Glomerular endothelial cell (primary cell): ENCODE measurements at places on chromosomes 16 and 17.
A peak's percentile ranks its signal among the peaks of the same experiment; 100 is the strongest.

- DNase-seq = peak; percentile 25
Observed at GRCh38 chr16:20774703-20775362, 11.0 kb downstream of the ACSM3 start.

GRCh38 chr17:67160791-67161190 lies 84.2 kb downstream of the HELZ start:
- DNase-seq = no peak

DNA sequence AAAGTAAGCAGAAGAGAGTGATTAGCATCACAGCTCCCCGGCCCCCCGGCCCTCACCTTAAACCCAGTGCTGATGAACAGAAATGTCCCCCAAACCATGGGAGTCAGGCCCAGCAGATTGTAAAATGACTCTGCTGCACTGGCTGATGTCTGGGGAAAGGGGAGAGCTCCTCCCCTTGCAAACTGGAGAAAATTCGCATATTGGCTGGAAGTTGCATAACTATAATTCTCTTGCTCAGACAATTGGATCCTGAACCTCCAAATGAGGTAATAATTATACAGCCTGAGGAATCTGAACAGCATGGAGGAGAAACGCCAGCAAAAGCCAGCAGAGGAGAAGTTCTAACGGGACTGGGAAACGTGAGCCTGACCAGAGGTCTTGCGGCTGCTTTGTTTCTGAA lies 109.7 kb downstream of the C16orf95 start:
- no peak for DNase-seq

- no peak for DNase-seq
Observed at GRCh38 chr17:80773243-80773991, 218.2 kb upstream of the CHMP6 start.

DNA sequence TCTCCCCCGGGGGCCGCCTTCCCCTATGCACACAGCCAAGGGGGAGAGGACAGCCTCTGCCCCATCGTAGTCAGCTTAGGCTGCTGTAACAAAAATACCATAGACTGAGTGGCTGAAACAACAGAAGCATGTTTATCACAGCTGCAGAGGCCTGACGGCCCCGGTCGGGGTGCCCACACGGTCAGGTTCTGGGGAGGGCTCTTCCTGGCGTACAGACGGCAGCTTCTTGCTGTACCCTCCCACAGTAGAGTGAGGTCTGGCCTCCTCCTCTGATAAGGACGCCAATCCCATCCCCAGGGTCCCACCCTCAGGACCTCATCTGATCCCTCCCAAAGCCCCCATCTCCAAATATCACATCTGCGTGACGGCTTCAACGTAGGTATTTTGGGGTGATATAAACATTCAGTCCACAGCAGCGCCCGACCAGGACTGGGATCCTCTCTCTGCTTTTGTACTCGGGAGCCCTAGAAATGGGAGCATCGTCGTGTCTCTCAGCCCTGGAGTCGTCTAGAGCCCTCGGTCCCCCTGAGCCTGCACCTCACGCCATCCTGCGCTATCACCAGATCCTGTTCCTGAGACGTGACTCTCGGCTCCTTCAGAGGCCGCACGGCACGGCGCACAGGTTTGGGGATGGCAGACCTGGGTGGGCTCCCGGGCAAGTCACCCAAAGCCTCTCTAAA lies 67.8 kb downstream of the RPH3AL start:
- no peak for DNase-seq

DNA sequence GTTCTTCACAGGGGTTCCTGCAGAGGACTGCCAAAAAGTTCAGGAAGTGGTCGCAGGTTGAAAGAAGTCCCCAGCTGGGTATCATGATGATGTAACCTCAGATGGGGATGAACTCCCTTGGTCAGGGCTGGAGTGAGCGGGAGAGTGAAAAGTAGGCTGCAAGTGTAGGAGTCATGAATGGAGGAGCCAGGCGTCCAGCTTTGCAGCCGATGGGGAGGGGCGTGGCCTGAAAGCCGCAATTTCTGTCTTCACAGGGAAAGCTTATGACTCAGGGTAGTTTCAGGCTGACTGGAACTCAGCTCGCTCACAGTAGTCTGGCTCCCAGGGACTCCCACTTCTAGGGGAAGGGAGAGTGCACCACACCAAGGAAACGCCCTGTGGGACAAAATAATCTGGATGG lies 70.0 kb upstream of the HS3ST3A1 start:
- no peak for DNase-seq

DNA sequence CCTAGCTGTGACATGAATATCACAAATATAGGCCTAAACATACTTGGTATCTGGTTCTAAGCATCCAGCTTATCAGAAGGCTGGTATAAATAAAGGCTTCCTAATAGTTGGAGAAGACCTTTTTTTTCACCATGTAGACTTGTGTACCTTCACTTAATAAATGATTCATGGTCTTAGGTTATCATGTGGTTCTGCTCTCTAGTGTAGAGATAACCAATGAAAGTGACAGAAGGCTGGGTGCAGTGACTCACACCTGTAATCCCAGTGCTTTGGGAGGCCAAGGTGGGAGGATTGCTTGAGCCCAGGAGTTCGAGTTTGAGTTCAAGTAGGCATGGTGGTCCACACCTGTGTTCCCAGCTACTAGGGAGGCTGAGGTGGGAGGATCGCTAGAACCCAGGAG lies 3.1 kb downstream of the DDX19A start:
- no peak for DNase-seq

DNA sequence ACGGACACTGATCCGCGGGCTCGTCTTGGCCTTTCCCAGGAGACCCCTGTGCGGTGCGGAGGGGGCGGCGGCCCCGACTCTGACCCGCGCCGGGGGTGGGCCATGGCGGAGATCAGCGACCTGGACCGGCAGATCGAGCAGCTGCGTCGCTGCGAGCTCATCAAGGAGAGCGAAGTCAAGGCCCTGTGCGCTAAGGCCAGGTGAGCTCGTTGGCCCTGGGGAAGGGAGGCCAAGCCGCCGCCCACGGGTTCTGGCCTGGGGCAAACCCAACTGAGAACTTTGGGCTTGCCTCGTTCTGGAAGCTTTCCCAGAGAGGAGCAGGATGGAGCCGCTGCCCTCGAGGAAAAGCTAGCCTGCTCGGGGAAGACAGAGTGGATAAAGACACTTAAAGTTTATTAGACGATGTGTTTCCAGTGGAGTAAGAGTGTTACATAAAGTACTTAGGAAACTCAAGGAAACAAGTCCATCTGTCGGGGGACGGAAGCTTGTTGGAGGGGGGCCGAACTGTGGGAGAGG lies 540 bp downstream of the PPP4C start:
- DNase-seq = no peak

DNA sequence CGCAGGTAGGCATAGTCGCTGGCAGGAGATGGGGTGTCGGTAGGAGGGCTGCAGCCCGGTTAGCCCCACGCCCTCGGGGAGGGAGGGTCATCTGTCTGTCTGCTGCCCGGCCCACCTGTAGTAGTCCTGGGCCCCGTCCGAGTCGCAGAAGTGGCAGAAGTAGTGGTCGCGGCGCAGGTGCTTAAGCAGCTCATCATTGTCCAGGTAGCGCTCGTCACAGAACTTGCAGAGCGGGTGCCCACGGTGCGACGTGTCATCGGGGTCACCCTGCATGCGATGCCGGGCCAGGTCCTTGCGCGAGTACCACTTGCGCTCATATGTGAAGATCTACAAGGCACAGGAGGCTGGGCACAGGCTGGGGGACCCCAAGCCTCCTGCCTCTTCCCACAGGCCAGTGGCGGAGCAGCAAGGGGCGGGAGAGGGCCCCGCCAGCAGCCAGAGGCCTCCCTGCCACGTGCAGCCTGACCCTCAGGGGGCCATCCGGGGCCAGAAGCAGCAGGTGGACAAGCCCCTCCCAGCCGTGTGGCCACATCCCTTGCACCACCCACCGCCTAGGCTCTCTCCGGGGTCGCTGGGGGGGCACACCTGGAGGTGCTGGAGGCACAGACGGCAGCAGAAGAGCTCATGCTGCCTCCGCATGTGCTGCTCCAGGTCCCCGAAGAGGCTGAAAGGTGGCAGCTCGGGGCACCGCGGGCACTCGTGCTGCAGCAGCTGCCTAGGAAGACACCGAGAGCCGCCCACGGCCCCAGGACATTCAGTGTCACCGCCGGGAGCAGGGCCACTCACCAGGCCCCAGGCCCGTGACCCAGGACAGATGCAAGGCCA lies 7.0 kb downstream of the ZNF598 start:
- no peak for DNase-seq

DNA sequence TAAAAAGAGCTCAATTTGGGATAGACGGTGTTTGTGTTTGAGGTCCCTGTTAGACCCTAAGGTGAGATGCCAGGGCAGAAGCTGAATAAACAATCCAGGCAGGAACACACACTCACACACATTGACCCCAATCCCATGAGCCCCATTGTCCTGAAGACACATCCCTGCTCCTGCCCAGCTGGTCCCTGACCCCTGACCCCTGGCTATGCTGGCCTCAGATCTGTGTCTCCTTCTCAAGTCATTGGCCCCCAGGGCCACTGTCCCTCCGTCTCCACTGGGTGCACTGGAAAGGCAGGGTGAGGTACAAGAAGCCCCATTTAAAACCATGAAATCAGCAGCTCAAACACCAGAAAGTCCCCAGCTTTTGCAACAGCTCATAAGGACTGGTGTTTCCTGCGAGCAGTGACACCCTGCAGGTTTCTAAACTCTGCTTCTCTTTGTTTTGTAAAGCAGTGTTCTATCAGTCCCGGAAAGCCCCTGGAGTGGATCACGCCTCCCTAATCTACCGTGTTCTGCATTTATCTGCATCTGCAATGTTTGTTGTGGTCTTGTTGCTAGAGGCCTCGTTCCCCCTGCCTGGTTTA lies 18.0 kb upstream of the ASGR2 start:
- no peak for DNase-seq

DNA sequence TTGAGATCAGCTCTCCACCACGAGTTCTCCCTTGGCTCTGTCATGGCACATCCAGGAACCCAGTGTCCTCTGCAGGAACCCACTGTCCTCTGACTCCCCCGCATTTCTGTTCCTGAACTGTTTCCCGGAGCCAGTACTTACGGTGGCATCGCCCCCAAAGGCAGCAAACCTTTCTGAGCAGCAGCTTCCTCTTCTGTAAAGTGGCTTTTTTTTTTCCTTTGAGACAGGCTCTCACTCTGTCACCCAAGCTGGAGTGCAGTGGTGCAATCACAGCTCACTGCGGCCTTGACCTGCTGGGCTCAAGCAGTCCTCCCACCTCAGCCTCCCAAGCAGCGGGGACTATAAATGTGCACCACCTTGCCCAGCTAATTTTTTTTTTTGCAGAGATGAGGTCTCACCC lies 32.2 kb downstream of the NAGPA start:
- DNase-seq = no peak

- DNase-seq = no peak
Observed at GRCh38 chr17:59361386-59361785, 29.9 kb downstream of the YPEL2 start.

- no peak for DNase-seq
Observed at GRCh38 chr16:51759329-51759728, 608.3 kb upstream of the SALL1 start.

GRCh38 chr16:55082591-55082976 lies 151.9 kb downstream of the IRX5 start:
- DNase-seq = no peak

DNA sequence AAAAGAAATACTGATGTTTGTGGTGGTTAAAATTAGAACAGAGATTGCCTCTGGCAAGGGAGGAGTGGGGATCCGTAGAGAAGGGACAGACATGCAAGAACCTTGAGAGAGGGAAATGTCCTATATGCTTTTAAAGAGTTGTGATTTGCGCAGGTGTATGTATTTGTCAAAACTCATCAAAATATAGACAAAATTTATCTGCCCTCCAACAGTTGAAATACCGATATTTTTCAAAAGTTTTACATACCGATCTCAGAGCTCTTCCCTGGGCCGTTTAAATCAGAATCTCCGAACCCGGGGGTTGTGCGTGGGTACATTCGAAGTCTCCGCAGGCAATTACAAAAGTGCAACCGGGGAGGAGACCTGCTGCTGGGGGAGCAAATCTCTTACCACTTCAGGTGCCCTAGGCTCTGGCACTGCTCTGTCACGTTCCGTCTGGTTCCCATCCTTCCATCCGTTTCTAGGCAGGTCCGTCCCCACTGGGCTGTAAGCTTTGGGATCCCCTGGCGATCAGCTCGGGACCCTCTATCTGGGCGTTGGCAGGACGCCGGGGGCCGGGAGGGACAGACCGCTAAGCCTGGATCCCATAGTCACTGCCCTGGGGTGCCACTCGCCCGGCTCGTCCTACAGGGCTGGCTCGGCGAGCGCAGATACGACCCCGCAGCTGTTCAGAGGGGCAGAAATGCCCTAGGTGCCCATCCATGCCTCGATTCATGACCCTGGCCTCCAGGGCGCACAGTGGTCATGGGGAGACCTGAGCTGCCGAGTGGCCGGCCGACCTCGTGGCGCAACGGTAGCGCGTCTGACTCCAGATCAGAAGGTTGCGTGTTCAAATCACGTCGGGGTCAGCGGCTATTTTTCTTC lies 4.2 kb downstream of the BORCS6 start:
- no peak for DNase-seq

- no peak for DNase-seq
Observed at GRCh38 chr17:73163043-73163442, 1.8 kb upstream of the SSTR2 start.

- peak; percentile 61 for DNase-seq
Observed at GRCh38 chr16:19559242-19559910, 3.9 kb downstream of the VPS35L start.

- DNase-seq = no peak
Observed at GRCh38 chr17:10999484-10999883, 161.6 kb upstream of the PIRT start.

DNA sequence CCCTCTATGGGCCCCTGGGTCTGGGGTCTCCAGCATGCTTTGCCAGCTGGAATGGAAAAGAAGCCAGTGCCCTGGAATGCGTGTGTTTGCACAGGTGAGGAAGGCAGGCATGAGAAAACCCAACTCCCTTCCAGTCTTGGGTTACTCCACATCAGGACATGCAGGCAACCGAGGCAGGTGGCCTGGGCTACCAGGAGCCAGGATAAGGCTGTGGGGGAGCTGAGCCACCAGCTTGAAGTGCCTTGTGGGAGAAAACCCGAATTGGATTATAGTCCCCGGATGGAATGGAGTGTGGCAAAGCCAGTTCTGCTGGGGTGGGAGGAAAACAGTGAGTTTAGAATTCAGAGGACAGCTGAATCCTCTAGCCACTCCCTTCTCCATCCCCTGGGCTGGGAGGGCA lies 7.2 kb downstream of the SRCIN1 start:
- no peak for DNase-seq

GRCh38 chr17:19288453-19288852 lies 51.3 kb downstream of the EPN2 start:
- no peak for DNase-seq

DNA sequence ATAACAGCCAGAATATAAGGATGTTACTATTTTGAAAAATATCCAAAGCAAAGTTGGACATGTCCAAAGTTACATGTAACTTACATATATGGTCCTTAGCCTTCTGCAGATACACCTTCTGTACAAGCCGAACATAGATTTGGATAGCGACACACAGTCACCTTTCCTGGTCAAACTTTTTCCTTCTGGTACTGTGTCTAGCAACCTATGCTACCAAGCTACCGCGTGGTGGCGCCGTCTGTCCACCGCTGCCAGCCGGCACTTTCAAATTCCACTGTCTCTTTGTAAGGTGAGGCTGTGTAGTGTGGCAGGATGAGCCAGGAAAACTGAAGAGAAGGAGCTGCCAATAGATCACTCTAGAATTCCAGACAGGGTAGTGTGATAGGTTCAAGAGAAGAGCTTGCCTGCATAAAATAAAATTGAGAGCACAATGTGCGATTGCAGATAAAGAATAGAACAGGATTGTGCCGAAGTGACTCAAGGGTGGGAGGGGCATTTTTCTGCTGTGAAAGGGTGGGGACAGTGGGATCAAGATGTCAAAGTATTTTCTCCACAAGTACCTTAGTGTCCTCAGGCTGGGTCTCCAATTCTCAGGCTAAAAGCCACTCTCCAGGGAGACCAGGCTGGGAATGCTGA lies 366.9 kb downstream of the SLC39A11 start:
- DNase-seq = no peak

- no peak for DNase-seq
Observed at GRCh38 chr16:8260140-8260539, 330.2 kb downstream of the TMEM114 start.

GRCh38 chr16:21083729-21084268 lies 66.8 kb downstream of the DNAH3 start:
- peak; percentile 37 for DNase-seq
